CD8-positive, alpha-beta T cell (primary cell): ENCODE measurements at places on chromosomes 6 and 20.
A peak's percentile ranks its signal among the peaks of the same experiment; 100 is the strongest.

DNA sequence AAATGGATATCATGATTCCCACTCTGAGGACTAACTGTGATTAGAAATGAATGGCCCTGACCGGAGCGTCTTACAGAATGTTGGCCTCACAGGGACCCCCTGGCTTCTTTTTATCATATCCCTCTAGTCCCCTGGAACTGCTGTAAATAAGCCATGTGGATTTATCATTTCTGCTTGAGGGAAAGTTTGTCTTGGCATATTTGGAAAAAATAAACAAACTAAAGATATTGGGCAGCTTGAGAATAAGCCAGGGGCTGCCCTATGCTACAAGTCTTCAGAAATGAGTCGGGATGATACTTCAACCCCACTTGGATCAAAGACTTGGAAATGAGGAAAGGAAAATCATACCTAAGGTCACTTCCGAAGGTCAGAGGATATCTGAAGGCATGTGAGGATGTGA lies 179.1 kb downstream of the THBS2 start:
- DNase-seq, result no peak

DNA sequence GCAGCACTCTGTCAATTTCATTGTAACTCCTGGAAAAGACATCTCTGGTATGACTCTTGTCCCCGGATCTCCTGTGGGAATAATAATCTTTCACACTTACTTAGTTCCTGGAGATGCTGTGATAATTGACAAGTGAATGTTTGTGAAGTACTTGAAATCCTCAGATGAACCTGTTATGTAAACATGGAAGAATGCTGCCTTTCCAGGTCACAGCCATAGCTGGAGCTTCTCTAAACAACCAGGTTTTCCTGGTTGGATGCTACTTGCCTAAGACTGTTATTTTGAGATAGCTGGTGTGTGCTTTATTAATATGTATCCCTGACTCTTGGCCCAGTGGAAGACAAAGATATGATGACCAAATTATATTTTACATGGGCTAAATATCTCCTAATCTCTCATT lies 228.6 kb downstream of the KCNQ5 start:
- no peak for DNase-seq

DNA sequence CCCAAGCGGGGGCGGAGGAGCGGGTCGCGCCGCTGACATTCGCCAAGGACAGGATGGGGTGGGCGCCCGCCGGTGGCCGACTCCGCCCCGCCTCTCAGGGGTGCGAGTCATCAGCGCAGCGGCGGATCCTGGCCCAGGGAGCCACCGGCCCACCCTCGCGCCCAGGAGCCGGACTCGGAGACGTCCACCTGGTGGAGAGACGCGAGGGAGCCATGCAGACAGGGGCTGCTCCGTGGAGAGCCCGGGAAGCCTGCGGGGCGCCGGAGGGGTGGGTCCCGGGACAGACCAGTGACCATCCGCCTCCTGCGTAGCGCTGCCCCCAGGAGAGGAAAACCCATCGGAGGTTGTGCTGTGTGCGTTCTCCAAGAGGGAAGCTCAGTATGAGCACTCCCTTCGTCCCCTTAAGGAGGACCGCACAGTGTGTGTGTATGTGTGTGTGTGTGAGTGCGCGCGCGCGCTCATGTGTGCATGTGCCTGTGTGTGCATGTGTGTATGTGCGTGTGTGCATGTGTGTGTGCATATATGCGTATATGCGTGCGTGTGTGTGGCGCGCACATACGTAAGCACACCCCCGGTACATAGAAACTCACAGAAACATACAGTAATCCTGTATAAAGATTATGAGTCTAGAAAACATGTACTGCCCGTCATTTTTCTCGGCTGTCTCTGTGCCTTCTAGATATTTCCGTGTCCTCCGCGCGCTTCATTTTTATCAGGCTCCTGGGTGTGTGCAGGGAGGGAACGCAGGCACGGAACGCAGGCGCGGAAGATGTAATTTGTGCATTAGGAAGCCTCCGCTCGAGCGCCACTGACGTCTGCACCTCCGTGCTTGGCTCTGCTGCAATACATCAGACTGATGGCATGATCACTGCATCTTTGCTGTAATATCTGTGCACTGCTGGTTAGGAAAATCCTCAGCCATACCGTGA lies 158.9 kb downstream of the TBXT start:
- DNase-seq, result no peak

GRCh38 chr6:134287859-134288537 lies 29.9 kb downstream of the SGK1 start:
- no peak for DNase-seq

- DNase-seq, result no peak
Observed at GRCh38 chr6:142374091-142374770, 72.4 kb downstream of the ADGRG6 start.

DNA sequence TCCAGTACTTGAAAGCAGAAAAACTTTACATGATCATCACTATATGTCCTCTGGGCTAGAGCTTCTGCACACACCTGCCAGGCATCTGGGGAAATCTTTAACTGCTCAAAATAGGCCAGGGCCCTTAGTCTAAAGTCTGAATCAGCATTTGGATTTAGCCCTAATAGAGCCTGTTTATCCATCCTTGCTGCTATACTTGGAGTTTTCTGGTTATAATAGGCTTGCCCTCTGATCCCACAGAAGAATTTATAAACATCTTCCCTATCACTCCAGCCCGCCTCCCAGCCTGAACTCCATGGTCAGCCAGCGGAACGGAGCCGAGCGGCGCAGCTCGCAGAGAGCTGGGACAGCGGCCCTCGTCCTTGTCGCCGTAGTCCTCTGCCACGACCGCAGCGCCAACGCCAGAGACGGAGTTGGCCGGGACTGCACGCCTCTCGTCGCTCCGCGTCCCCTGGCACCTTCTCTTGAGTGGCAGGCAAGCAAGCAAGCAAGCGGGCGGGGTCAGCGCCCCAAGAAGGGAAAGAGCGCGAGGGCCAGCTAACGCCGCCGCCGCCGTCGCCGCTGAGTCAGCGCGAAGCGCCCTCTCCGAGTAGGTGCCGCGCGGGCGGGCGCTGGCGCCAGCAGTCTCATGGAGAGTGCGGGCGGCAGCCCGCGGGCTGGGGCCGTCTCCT lies 25.4 kb upstream of the ASIP start:
- DNase-seq, result peak; percentile 3

DNA sequence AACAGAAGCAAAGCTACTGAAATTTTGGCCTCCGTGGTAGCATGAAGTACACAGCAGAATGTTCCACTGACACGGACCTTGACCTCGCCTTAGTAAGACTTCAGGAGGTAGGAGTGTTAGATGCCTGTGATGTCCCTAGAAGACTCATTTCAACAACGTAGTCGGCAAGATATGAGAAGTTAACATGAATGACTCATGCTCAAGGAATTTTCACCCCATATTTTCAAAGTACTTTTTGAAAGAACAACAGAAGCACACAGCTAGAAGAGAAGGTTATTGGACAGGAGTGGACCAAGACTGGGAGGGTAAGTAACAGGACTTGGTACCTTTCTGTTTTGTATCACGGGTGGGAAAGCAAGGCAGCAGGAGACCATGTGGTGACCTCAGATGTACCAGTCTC lies 78.0 kb downstream of the DZANK1 start:
- no peak for DNase-seq

DNA sequence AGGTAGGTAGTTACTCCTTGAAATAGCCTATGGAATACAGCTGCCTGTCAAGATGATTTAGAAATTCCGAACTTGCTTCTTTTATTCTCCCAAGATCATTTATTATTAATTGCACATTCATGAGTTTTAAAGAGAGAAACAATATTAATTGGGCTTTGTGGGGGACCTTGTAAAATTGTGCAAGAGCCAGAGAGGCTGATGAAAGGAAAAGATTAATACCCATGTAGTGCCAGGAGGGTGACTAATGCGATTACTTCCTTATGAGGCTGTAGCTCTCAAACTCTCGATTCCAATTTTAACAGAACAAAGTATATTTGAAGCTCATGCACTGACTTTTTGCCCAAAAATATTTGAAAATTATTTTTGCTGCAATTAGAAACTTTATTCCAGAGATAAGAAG lies 423.8 kb upstream of the ID4 start:
- no peak for DNase-seq

GRCh38 chr6:165439928-165440554 lies 130.6 kb upstream of the C6orf118 start:
- DNase-seq, result no peak

DNA sequence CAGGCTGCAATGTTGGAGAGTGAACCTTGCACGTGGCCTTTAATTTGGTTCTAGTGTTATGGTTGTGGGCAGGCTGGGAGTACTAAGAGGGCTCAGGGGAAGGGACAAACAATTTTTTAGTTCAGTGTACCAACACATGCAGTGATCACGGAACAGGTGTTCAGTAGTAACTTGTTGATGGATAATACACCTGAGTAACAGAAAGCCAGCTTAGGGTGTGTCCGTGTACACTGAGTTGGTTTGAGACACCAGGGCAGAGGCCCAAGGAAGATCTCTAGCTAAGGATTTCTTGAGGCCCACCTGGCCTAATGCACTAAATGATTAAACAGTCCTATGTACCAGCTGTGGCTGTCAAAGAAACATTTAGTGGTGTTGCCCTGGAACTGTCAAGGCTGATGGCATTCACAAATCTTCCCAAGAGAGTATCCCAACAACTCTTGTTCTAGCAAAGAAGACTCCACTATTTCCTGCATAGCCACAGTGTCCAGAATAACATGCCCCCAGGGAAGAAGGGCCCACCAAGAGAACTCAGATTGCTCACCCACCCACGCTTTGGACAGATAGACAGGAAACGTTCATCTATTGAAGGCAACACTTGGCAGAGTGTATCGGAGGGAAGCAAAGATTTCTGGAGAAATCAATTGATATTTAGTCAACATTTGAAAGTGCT lies 60.0 kb downstream of the CD83 start:
- DNase-seq, result no peak
